NCI-H187 (cell line): ENCODE measurements at places on chromosomes 13 and 19.

DNA sequence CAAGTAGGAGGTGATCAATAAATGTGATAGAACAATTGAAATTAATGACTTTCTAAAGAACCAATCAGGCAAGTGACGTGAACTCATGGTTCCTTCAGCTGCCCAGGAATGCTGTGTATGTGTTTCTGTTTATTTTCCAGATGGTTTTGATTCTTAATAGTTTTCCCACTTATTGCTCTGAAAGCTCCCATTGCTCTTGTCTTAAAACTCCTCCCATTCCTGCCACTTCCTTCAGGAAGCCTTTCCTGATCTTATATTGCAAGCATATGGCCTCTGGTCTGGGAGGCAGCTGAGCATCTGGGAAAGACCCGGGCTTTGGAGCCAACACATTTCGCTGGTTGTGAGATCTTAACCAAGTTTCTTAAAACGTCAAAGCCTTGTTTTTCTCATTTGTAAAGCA is 17.1 kb upstream of the LATS2 start:
- DNase-seq = no peak

DNA sequence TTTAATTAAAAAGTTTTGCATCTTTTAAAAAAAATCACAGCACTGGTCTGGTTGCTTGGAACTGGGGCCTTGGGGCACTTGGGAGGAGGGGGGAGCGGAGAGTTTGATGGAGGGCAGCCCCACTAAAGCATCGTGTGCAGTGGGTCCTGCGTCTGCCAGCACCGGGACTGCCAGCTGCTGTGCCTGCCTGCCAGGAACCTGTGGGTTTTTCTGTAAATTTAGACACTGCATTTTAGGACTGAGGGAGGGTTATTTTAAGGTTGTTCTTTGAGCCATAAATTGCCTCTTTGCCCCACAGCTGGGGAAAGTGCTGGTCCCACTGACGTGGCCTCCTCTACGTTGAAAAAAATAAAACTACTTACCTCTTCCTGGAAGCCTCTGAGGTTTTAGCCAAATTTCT is 2.9 kb downstream of the KLF2 start:
- no peak for DNase-seq

- no peak for DNase-seq
Observed at GRCh38 chr13:113552079-113552478, 32.5 kb upstream of the TFDP1 start.

DNA sequence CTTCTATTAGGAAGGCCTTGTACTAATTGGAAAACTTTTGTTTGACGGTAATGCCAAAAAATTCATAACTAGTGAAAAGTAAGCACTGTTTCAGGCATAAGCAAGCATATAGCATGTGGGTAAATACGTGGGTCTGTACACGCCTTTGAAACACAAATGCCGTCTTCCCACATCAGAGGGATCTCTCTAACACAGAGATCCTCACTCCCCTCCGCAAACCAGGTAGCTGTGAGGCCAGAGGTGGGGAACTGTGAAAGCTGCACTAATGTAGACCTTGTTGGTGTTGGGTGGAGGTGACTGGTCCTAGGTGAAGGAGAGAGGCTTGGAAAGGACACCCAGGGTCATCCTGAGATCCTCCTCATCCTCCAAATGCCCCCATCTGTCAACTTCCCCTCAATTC is 16.0 kb upstream of the POU2F2 start:
- DNase-seq = no peak

GRCh38 chr19:52592301-52592700 is 22.2 kb downstream of the ZNF701 start:
- DNase-seq = no peak

- no peak for DNase-seq
Observed at GRCh38 chr13:43246382-43246781, 223.0 kb downstream of the DNAJC15 start.
